Esophagus squamous epithelium (tissue), 5 donors: ENCODE measurements at places on chromosomes 4 and X.

- DNase-seq = no peak
Observed at GRCh38 chr4:101348367-101348827, 1.1 kb upstream of the PPP3CA start.

DNA sequence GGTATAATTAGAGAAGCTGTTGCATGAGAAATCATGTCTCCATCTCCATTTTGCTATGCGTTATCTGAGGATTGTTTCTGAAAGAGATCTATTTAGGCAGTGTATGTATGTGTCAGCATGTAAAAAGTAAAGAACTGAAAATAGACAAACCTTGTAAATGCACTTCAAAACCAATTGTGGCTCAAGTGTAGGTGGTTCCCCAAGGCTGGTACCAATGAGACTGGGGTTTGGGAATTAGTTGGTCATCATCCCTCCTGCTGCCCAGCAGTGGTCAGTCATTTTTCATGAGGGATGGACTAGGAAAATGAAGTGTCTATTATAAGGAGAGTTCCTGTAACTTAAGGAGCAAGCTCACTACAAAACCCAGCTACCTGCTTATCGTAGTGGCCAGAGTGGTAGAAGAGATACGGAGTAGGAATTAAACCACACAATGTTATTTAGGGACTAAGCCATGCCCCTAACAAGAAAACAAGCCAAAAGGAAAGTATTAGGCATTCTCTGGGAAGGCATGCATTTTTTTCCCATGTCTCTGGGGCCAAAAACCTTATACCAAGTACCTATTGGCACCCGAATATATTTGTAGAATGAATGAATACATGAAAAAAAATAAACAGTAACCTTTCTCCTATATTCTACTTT is 259.0 kb downstream of the CHIC1 start:
- DNase-seq = no peak

DNA sequence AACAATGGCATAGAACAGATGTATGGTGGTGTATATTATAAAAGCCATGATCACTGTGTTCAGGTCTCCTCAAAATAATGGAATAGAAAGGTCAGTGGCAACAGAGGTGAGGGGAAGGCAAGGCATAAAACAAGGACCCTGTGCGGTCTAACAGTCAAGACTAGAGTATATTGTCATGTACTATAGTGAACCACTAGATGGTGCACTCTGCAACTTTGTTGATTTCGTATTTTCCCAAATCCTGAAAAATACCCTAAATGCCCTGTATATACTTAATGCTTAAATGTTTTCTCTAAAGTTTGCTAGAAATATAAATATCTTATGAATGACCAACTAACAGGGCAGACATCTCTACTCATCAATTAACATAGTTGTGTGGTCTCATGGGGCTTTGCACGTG is 453.0 kb downstream of the PCDH11X start:
- DNase-seq = no peak

GRCh38 chr4:73844806-73845205 is 8.3 kb upstream of the PF4V1 start:
- DNase-seq = no peak

DNA sequence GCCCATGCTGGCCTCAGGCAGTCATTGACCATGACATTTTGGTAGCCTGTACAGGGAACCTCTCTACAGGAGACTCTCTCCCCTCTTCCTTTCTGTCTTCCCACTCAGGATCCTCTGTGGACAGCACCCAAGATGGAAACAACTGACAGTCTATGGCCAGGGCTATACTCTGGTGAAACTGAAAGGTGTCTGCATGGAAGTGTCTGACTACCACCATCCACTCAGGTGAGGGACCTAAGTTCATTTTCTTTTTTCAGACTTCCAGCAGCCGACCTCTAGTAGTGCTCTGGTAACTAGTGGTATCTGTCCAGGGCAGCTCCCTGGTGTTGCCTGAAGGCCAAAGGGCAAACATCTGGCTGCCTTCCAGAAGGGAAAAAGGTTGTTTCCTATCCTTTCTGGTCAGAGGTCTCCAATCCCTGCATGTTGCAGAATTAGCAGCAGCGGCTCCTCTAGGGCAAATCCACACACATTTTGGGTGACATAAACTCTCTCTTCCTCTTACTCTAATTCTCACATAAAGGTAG is 804.5 kb downstream of the C4orf33 start:
- no peak for DNase-seq

- no peak for DNase-seq
Observed at GRCh38 chr4:15754323-15754722, 23.8 kb upstream of the CD38 start.

- no peak for DNase-seq
Observed at GRCh38 chr4:124469981-124470380, 242.6 kb downstream of the ANKRD50 start.
